ENCODE measurements at places on chromosomes 2 and 18.

GRCh38 chr2:152924722-152925121 lies 206.3 kb downstream of the ARL6IP6 start:
- no peak for DNase-seq

DNA sequence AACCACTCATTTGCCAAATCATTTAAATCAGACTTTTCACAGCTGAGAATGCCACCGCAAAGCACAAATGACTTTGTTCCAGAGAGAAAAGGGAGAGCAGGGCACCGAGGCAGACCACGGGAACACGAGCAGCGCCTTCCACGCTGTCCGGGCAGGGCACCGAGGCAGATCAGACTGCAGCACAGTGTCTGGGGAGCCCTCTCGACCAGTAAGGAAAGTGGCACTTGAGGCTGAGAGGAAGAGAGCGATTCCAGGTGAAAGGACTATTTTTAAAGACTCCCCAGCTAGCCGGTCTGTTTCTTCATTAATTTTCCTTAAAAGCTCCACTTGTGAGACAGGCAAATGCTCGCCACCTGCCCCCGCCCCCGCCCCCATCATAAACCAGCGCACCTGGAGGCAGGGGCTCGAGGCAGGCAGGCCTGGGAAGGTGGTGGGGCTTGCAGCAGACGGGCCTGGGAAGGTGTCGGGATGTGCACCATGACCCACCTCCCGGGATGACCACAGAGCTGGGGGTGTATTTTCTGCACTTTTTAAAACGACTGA lies 80.9 kb upstream of the CTDP1 start:
- DNase-seq = no peak

DNA sequence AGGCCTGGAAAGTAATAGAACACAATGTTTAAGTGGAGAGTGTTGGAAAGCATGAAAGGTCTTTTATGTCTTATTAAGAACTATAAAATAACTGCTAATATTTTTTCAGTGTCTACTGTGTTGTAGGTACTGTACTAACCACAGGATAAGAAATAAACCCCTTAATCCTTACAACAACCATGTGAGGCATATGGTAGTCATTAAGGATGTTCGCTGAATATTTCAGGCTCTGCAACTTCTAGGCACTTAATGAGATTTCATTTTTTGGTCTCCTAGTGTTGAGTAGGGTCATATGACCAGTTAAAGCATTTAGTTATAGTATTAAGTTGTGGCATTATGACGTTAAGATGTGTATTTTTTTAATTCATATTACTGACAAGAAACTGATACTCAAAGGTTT lies 346.6 kb upstream of the KCNH7 start:
- peak; percentile 70 for DNase-seq

DNA sequence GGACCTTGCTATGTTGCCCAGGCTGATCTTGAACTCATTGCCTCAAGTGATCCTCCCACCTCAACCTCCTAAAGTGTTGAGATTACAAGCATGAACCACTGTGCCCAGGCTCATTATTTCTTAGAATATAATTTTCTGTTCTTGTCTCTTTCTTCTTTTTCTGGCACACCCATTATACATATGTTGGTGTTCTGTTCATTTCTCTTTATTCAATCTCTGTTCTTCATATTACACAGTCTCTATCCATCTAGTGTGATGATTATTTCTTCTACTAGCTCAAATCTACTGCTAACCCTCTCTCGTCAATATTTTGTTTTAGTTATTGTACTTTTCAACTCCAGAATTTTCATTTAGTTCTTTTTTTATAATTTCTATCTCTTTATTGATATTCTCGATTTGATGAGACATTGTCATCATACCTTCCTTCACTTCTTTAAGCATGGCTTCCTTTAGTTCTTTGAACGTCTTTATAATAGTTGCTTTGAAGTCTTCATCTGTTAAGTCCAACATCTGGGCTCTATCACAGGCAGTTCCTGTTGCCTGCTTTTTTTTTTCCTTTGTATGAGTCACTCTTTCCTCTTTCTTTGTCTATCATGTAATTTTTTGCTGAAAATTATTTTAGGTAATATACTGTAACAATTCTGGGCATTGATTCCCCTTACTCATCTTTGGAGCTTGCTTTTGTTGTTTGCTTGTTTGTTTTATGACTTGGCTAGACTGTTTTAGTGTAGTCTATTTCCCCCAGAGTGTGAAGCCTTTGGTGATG lies 196.4 kb upstream of the NABP1 start:
- DNase-seq = no peak

DNA sequence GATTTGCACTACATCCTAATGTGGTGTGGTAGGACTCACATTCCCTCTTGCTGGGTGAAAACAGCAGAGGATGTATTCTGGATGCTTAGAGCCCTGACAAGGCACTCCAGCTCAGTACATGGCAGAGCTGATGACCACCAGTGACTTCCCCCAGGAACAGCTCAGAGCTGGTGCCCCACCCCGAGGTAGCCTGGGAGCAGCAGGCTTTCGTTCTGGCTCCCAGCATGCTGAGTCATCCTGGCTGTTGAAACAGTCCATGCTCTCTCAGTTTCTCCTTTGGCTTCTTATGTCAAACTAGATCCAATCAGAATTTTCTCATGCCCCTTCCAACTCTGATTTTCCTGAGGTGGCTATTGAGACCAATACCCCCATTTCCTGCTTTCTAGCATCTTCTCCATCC lies 438.2 kb downstream of the NBAS start:
- no peak for DNase-seq

DNA sequence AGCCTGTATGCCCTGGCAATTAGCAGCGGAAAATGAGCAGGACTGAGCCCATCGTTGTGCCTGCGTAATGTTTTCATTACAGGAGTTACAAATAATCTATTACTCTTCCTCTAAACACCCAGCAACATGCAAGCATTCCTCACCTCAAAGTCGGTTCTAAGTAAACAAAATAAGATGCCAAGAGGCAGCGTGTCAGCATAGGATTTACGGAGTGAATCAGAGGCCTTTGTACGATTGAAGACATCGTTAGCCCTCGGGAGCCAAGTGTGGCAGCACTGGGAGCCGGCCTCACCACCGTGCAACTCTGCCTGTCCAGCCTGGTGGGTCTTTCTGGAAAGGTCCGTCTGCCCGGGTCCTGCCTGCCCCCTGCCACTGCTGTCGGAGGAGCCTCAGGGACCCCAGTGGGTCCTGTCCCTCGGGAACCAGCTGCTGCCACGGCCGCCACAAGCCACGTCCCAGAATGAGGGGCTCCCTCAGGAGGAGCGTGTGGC lies 80.1 kb upstream of the CTDP1 start:
- DNase-seq = no peak
